ENCODE measurements at places on chromosomes 11 and 22.

GRCh38 chr11:47400768-47401279 is 7.6 kb upstream of the SLC39A13 start:
- no peak for DNase-seq

- no peak for DNase-seq
These were observed 127.9 kb upstream of the NECTIN1 start for GRCh38 chr11:119856681-119857485.

- no peak for DNase-seq
These were observed 53.8 kb downstream of the LARGE1 start for GRCh38 chr22:33866511-33866910.

DNA sequence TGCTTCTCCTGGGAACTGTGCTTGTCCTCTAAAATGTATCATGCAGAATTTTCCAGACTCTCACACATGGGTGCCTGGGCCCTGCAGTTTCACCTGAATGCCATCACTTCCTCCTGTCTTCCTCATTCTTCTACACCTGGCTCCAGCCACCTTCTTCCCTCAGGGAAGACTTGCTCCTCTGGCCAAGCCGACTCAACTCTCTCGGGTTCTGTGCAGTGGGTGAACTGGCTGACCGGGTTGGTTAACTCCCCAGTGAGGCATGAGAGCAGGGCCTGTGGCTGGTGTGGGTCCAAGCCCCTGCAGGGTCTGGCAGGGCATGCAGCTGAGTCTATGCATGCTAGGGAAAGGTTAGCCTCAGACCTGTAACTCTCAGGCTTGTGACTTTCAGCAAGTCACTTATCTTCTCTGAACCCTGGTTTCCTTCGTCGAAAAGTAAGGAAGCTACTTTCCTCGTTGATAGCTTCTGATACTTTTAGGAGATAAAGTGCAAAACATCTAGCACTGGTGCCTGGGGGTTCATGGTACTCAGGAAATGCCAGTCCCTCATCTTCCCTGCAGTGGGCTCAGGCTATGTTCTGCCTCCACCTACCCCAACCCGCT is 11.9 kb downstream of the CD82 start:
- no peak for DNase-seq

Data from NCI-H2171 (cell line).